Caki2 (cell line): ENCODE measurements at places on chromosomes 16 and 17.

DNA sequence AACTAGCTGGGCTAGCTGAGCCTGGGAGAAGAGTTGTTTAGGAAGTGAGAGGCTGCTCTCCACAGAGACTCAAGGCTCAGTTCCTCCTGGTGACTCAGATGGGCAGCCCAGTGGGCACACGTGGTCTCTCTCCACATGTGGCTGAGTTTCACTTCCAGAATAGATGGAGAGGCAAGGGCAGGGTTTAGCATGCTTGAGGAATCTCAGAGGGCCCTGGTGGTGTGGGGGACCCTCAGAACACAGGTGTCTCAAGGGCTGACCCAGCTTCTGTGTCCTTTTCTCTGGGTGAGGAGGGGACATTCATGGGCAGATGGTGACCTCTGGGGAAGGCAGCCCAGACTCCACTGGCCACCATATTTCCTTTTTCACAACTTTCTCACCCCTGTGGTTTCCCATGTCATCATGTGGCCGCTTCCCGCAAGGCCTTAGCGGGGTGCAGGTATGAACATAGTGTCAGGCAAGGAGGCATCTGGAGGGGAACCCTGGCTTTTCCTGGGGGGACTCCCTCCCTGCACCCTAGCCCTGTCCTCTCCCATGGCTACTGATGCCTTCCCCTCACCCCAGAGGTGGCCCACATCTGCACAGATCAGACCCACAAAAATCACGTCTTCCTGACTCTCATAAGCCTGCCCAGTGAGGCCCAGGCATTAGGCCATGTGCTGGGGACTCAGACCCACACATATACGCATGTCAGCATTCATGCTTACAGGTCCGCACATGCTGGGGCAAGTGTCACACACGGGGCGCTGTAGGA lies 3.3 kb downstream of the GRN start:
- DNase-seq = peak; percentile 39

GRCh38 chr17:77385750-77386501 lies 245.2 kb downstream of the SEC14L1 start:
- peak; percentile 60 for DNase-seq

GRCh38 chr17:32875923-32876416 lies 954 bp downstream of the MYO1D start:
- no peak for DNase-seq

DNA sequence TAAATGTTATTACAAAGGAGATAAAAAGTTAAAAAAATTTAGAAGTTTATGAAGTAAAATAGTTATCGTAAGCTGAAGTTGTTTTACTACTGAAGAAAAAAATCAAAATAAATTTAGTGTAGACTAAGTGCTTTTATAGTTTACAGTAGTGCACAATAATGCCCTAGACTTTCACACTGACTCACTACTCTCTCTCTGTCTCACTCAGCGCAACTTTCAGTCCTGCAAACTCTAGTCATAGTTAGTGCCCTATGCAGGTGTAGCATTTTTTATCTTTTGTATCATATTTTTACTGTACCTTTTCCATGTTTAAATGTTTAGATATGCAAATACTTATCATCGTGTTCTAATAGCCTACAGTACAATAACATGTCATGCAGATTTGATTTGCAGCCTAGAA lies 17.7 kb upstream of the TOM1L1 start:
- no peak for DNase-seq

DNA sequence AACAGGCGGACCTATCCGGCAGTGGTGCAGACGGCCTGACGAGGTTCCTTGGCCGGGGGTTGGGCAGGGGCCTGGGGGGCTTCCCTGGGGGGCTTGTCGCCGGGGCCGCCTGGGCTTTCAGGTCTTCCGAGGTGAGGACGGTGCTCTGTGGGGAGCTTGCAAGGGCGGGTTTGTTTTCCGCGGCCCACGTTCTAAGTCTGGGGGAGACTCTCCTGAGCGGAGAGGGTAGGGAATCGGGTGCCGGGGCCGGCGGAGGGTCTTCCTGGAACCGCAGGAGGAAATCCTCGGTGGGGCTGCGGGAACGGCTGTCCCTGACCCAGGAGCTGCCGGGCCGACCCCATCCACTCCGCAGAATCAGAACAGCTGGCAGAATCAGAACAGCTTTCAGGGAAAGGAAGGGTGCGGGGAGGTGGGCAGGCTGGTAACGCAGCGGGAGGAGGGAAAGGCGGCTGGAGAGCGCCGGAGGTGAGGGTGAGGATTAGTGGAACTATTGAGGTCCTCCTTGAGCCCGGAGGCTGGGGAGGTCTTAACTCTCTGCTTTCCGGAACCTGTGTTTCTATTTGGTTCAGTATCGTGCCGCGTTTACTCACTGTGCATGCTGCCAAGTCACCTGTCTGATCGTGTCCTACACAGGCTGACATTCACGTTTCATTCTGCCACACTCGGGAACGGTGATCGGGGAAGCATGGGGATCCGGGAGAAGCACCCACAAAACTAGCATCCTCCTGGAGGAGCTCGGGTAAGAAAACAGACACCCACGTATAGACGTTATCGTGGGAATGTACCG lies 28.9 kb downstream of the CPSF4L start:
- DNase-seq = peak; percentile 30
